ENCODE measurements at places on chromosomes 6 and 20. TPM values are rescaled to one million over a fixed set of nuclear protein-coding genes. Genes with fewer than 3 reads are reported as not detected.

TREML2 gene
- 1.2 TPM for total RNA-seq

CSE1L gene
- 161 TPM for total RNA-seq

WFDC9 gene
- total RNA-seq, result not detected

C20orf141 gene
- total RNA-seq, result not detected

CST2 gene
- not detected for total RNA-seq

HLA-DPB1 gene
- 20.8 TPM for total RNA-seq

VSTM2L gene
- total RNA-seq, result not detected

MCHR2 gene
- not detected for total RNA-seq

FAM83C gene
- total RNA-seq, result not detected

TRIM10 gene
- total RNA-seq, result not detected

BMP5 gene
- not detected for total RNA-seq

HCK gene
- total RNA-seq, result 0.28 TPM

SMIM28 gene
- not detected for total RNA-seq

GRCh38 chr6:127205036-127205435, 61.6 kb upstream of the RNF146 start:
- no peaks in the 10 kb centered on the region for H3K36me3 ChIP-seq
- H3K4me3 ChIP-seq, result no peak overlapping the region
- no peak for DNase-seq
- H3K27me3 ChIP-seq, result no peaks in the 10 kb centered on the region
- no peak overlapping the region for H3K27ac ChIP-seq

DNA sequence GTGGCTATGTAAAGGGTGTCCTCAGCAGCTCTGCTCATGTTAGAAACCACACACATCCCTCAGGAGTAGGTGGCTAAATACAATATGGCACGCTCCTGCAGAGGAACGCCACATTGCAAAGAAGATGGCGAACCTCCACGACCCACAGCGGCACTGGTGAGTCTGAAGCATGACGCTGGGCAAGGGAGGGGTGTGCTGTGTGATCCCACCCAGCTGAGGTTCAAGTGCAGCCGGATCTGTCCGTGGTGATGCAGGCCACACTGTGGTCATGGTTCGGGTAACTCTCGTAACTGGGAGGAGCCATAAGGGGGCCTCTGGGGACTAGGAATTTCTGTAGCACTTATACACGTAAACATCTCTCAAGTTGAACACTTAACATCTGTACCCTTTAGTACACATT, 23.4 kb upstream of the APMAP start:
- peaks cover 52% of the 10 kb centered on the region for H3K36me3 ChIP-seq
- H3K27ac ChIP-seq, result no peak overlapping the region
- H3K4me3 ChIP-seq, result no peak overlapping the region
- no peaks in the 10 kb centered on the region for H3K27me3 ChIP-seq

DNA sequence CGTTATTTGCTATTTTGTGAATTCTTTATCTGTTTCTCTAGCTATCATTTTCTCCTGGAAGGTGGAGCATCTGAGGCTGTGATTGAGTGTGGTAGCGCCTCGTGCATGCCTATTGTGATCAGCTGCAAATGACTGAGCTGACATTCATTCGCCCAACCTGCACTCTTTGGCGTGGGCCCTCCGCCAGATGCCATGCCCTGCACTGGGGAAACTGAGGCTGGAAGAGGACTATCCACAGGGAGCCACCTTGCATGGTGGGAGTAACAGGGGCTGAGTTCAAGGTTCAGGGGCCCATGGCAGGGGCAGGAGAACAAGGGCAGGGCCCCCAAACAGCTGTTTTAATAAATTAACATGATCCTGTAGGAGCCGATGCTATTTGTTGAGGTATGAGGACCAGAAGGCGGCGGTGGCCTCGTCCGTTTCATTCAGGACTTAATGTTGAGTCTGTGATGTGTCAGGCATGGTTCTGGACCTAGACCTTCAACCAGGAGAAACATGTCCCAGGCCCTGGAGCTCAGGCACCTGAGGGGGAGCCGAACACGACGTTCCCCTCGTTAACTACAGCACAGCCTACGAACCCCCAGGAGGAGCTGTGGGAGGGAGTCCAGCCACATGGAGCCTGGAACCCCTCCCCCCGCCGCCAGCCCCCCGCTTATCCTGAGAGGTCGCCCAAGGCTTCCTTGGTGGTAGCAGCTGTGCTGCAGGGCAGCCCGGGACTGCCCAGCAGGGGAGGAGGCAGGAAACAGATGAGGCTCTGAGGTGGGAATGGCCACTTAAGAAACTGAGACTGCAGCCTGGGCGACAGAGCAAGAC, 242.9 kb downstream of the CDH4 start:
- DNase-seq, result no peak
- no peaks in the 10 kb centered on the region for H3K27me3 ChIP-seq
- no peak overlapping the region for H3K4me3 ChIP-seq
- H3K36me3 ChIP-seq, result no peaks in the 10 kb centered on the region
- no peak overlapping the region for H3K27ac ChIP-seq

DNA sequence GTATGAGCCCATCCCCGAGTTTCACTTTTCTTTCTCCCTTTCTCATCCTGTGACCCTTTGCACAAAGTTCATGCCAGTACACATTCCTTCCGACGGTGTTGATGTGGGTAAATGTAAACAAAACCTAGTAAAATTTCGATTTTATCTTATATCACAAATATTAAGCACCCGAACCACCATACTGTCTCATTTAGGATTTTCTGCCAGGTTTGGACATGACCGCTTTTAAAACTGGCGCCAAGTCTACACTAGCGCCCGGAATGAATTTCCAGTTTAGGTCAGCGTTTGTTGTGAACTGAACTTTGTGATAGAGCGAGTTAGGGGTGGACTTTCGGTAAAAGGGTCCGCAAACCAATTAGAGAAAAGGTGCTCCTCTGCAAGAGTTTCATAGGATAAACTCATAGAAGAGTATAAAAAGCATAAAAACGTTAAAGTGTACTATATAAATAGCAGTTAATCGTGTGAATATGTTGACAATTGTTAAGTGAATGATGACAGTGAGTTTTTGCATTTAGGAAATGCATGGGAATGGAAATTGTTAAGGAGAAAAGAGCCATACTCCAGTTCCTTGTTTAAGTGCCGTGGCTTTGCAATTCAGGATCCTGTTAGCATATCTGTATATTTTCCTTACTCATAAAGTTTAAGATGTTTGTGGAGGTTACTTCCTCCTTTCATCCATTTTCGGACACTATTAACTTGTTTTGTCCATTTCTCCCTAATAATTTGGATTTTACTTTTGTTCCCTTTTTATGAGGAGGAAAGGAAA, 937 bp downstream of the AKAP7 start:
- H3K27me3 ChIP-seq, result no peaks in the 10 kb centered on the region
- peaks cover 12% of the 10 kb centered on the region for H3K4me1 ChIP-seq
- peak overlapping the region; percentile 42 for H3K4me3 ChIP-seq
- no peak overlapping the region for H3K27ac ChIP-seq

DNA sequence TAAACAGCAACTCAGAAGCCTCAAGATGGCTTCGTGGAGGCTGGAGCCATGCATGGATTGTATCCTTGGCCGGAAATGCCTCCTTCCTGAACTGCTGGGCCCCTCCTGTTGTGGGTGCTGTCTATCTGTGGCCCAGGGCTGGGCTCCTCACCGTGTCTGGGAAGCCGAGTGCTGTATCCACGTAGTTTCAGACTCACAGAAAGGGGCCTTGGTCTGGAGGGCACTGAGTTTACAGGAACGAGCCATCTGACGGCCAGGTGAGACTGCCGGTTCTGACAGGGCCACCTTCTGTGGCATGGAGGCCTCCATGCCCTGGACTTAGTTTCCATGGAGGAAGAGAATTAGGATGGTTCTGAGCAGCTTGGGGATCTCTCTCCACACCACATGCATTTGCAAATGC, 142.2 kb downstream of the ERMARD start:
- DNase-seq, result no peak
- no peaks in the 10 kb centered on the region for H3K36me3 ChIP-seq
- no peaks in the 10 kb centered on the region for H3K4me1 ChIP-seq
- H3K27me3 ChIP-seq, result no peaks in the 10 kb centered on the region

DNA sequence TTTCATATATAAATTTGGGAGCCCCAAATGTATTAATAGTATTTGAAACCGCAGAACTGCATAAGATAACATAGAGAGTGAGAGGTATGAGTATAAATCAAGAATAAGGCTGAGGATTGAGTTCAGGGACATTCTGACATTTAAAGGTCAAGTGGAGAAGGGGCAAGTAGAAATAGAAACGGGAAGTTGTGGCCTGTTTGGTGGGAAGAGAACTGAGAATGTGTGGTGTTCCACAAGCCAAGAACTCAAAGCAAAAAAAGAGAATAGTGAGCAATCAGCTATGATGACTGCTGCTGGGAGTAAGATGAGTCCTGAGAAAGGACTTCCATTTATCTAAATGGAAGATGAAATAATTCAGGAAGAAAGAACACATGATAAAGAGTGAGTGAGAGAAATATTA, 418.4 kb downstream of the CD109 start:
- no peaks in the 10 kb centered on the region for H3K36me3 ChIP-seq
- H3K27me3 ChIP-seq, result no peaks in the 10 kb centered on the region
- H3K27ac ChIP-seq, result no peak overlapping the region
- no peaks in the 10 kb centered on the region for H3K4me1 ChIP-seq

GRCh38 chr6:70998148-70998547, 41.3 kb upstream of the B3GAT2 start:
- H3K36me3 ChIP-seq, result no peaks in the 10 kb centered on the region
- H3K27me3 ChIP-seq, result no peaks in the 10 kb centered on the region
- H3K4me3 ChIP-seq, result no peak overlapping the region
- DNase-seq, result no peak
- no peak overlapping the region for H3K27ac ChIP-seq

- no peaks in the 10 kb centered on the region for H3K36me3 ChIP-seq
- no peaks in the 10 kb centered on the region for H3K27me3 ChIP-seq
- no peak for DNase-seq
- H3K4me1 ChIP-seq, result peaks cover 7% of the 10 kb centered on the region
- no peak overlapping the region for H3K27ac ChIP-seq
- no peak overlapping the region for H3K4me3 ChIP-seq
These were observed 74.0 kb downstream of the ZDHHC14 start for GRCh38 chr6:157454762-157455714.

- no peak overlapping the region for H3K4me3 ChIP-seq
- no peak overlapping the region for H3K27ac ChIP-seq
- DNase-seq, result no peak
- H3K36me3 ChIP-seq, result no peaks in the 10 kb centered on the region
These were observed 485.4 kb downstream of the CDKAL1 start for GRCh38 chr6:21019614-21020013.

GRCh38 chr6:128694303-128695009, 174.1 kb upstream of the PTPRK start:
- H3K27ac ChIP-seq, result no peak overlapping the region
- H3K36me3 ChIP-seq, result no peaks in the 10 kb centered on the region
- no peak for DNase-seq

DNA sequence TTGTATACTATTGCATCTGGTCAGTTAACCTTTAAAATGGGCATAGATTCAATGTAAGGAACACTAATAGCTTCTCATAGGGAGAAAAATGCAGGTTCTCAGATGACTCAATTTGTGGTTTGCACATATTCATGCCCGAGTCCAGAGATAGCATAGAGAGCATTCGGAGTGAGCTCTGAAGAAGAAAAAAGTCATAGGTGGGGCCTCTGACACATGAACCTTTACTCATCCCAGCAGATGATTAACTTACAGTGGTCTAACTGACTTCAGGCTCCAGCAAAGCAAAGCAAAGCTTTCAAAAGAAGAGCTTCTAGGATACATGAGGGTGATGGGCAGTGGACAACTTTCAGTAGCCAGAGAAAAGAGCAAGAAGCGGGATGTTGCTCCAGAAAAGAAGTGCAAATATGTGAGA, 55.3 kb upstream of the BTN3A2 start:
- H3K4me3 ChIP-seq, result no peak overlapping the region
- peaks cover 13% of the 10 kb centered on the region for H3K4me1 ChIP-seq
- no peaks in the 10 kb centered on the region for H3K27me3 ChIP-seq
- H3K27ac ChIP-seq, result peak overlapping the region; percentile 49
- DNase-seq, result no peak

DNA sequence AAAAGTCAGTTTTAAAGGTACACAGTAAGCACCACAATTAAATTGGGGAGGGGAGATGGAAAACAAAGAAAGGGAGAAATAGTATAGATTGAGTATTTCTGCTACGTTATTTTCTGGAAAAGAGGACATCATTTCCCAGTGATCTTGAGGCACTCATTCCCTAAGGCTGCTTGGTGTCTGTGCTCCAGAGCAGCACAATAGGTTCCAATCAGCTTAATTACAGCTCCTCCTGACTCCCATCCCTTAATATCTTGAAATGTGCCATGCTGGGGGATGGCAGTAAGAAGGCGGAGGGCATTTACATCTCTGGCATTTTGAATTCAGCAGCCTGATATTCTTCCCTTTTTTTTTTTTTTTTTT, 39.5 kb upstream of the BEND3 start:
- no peak overlapping the region for H3K27ac ChIP-seq
- H3K36me3 ChIP-seq, result no peaks in the 10 kb centered on the region
- no peak overlapping the region for H3K4me3 ChIP-seq
- DNase-seq, result no peak
- H3K4me1 ChIP-seq, result no peaks in the 10 kb centered on the region

- peak; percentile 61 for DNase-seq
- no peak overlapping the region for H3K4me3 ChIP-seq
- H3K27me3 ChIP-seq, result no peaks in the 10 kb centered on the region
- no peak overlapping the region for H3K27ac ChIP-seq
These were observed 57.3 kb downstream of the LINC00237 start for GRCh38 chr20:21048841-21049273.

GRCh38 chr6:113819169-113819830, 37.8 kb upstream of the MARCKS start:
- no peaks in the 10 kb centered on the region for H3K4me1 ChIP-seq
- H3K36me3 ChIP-seq, result no peaks in the 10 kb centered on the region
- H3K27ac ChIP-seq, result no peak overlapping the region
- H3K27me3 ChIP-seq, result no peaks in the 10 kb centered on the region
- DNase-seq, result no peak

DNA sequence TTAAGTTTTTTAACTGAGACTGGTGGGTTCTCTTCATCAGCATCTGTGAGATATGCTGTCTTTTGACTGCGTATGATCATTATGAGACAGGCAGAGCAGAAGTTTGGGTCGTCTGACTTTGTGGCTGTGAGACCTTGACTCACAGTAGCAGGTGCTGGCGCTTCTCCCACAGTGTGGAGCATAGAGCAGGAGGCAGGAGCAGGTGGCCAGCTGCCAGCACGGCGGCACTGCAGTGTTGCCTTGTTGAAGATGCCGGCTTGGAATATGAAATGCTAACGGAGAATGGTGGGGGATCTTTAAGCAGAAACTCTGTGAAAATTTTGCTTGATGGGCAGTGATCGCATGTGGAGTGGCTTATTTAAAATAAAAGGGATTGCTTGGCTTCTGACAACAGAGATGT, 105.0 kb downstream of the TIAM2 start:
- no peak for DNase-seq
- H3K4me3 ChIP-seq, result no peak overlapping the region
- H3K4me1 ChIP-seq, result no peaks in the 10 kb centered on the region
- H3K36me3 ChIP-seq, result no peaks in the 10 kb centered on the region
- H3K27ac ChIP-seq, result no peak overlapping the region
- H3K27me3 ChIP-seq, result no peaks in the 10 kb centered on the region

DNA sequence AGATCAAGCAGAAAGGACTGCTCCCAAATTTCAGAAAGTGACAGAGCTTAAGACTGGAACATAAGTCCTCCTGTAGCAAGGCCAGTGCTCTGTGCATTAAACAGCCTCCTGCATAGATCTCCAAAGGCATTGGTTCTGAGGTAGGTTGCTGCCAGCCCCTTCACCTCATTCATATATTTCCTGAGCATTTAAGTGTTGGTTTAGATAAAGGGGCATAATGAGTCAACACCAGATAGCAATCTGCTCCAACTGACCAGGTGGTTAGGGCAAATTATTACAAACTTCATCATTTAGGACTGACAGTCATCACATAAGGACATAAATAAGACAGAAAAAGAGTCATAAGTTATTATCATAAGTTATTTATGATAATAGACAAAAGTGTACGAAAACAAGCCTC, 10.7 kb downstream of the PTPRK start:
- H3K36me3 ChIP-seq, result no peaks in the 10 kb centered on the region
- no peak for DNase-seq
- no peak overlapping the region for H3K4me3 ChIP-seq
- no peak overlapping the region for H3K27ac ChIP-seq
- H3K4me1 ChIP-seq, result no peaks in the 10 kb centered on the region

Data from CD8-positive, alpha-beta memory T cell (primary cell).